NCI-H524 (cell line): ENCODE measurements at places on chromosomes 6 and 20.

GRCh38 chr6:31918069-31918720 is 9.3 kb upstream of the C2 start:
- no peak for DNase-seq

GRCh38 chr20:2151858-2152281 is 50.2 kb downstream of the STK35 start:
- DNase-seq: peak; percentile 11

GRCh38 chr6:130744576-130745366 is 82.4 kb upstream of the SMLR1 start:
- DNase-seq: no peak

DNA sequence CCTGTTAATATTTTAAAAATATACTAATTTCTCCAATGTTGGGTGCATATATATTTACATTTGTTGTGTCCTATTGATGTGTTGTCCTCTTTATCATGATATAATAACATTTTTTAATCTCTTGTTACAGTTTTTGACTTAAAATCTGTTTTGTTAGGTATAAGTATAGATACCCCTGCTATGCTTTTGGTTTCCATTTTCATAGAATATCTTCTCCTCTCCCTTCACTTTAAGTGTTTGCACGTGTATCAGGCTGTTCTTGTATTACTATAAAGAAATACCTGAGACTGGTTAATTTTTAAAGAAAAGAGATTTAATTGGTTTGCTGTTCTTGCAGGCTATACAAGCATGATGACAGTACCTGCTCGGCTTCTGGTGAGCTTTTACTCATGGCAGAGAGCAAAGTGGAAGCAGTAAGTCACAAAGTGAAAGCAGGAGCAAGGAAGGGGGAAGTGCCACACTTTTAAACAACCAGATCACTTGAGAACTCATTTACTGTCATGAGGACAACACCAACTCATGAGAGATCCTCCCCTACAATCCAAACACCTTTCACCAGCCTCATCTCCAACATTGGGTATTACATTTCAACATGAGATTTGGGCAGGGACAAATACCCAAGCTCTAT is 340.5 kb upstream of the SYNCRIP start:
- DNase-seq: no peak

DNA sequence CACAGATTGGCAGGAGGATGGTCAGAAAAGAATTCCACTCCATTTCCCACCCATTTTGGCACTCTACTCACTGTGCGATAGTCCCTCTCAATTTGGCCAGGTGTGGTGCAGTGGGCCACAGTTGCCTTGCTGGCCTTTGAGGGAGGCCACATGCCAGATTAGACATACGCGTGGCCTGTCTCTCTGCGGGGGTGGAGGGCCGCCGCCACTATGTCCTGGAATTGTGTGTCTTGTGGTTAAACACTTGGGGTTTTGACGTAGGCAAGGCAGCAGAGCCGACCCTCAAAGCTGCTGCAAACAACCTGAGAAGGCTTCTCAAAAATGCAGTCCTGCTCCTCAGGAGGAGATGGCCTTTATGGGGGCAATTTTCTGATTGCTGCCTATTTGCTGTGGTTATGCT is 4.9 kb upstream of the DAAM2 start:
- DNase-seq: no peak

GRCh38 chr20:18288749-18289267 is 481 bp downstream of the ZNF133 start:
- peak; percentile 34 for DNase-seq

DNA sequence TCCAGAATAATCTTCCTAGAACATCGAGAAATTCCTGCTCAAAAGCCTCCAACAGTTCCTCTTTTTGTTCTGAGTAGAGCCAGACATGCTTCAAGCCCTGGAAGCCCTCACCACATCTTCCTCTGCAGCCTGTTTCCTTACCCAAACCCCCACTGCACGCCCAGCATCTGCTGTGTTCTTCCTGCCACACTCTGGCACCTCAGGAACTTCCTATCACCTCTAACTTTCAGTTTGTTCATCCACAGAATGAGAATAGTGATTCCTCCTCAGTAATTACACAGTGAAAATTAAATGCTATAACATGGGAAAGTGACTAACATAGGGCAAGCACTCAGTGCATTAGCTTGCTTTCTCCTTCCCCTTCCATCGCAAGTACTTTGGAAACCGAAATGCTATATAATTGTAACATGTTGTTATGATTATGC is 26.3 kb downstream of the C6orf89 start:
- no peak for DNase-seq

GRCh38 chr6:36493319-36493718 is 50.5 kb downstream of the KCTD20 start:
- no peak for DNase-seq

DNA sequence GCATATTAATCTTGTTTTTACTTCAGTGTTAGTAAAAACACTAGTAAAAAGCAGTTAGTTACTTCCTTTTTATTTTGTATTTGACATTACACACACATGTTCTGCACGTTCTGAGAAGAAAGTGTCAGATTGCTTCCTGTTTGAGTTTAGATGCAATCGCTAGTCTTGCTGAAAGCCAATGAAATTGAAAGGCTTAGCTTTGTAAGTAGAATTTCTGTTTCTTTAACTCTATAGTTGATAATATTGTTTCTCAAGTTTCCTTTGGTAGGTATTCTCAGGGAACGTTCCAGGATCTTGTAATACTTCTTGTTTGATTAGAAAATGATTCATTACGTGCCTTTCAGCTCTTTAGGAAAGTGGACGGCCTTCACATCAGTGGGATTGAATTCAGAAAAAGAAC is 55.0 kb downstream of the CDKAL1 start:
- DNase-seq: no peak

DNA sequence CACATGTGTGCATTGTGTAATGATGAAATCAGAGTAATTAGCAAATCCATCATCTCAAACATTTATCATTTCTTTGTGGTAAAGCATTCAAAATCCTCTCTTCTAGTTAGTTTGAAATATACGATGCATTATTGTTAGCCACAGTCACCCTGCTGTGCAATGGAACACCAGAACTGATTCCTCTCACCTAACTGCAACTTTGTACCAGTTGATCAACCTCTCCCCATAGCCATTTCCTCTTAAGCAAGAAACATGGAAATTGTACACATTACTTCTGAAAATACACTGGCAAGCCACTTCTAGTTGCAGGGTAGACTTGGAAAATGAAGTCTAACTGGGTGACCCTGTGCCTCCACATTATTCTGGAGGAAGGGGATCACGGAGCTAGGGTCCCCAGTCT is 58.1 kb upstream of the ESR1 start:
- no peak for DNase-seq

- no peak for DNase-seq
Measured at GRCh38 chr20:37366743-37367142, 20.8 kb downstream of the SRC start.

GRCh38 chr20:61514018-61514365 is 261.9 kb downstream of the CDH4 start:
- DNase-seq: no peak

DNA sequence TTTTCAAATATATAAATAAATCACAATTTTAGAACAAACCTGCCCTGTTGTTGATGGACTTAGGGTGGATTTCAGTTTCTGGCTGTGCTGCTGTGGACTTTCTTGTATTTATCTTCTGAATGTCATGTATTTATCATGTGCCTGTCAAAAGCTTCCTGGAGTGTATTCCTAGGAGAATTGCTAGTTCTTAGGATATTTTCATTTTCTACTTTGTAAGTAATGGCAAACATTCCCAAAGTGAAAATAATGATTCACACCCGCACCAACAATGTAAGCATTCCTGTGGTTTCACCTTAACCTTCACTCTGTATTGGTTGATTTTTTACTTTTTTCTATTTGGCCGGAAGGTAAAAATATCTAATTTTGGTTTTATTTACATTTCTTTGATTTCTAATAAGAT is 387.8 kb downstream of the SMOC2 start:
- no peak for DNase-seq

- no peak for DNase-seq
Measured at GRCh38 chr20:750801-751200, 17.5 kb downstream of the SLC52A3 start.

- DNase-seq: no peak
Measured at GRCh38 chr6:106470316-106470715, 109.8 kb downstream of the CRYBG1 start.

- no peak for DNase-seq
Measured at GRCh38 chr6:80728830-80729229, 622.4 kb downstream of the BCKDHB start.

DNA sequence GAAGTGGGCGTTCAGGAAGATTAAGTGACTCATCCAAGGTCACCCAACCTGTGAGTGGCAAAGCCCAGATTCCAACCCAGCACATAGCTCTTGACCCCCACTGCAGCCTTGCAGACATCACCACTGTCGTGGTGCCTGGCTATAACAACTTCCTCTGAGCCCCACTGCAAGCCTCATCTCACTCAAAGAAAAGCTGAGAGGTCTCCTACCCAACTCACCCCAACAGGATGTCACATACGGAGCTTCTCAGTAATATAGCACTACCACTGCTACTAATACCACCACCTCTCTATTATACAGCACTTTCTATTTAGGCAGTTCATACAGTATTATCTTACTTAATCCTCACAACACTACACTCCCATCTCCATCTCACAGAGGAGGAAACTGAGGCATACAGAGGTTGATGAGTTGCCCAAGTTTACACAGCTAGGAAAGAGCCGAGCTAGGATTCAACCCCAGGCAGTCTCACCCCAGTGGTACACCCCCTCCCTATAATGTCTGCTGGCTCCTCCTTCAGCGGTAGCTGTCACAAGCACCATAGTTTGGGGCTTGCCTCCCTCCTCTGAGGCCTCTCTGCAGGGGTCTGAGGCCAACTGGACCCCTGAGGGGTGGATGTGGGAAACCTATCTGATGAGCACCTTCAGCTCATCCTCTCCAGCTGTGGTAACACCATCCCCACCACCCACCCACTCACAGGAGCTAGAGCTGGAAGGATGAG is 19.5 kb downstream of the TFEB start:
- no peak for DNase-seq

DNA sequence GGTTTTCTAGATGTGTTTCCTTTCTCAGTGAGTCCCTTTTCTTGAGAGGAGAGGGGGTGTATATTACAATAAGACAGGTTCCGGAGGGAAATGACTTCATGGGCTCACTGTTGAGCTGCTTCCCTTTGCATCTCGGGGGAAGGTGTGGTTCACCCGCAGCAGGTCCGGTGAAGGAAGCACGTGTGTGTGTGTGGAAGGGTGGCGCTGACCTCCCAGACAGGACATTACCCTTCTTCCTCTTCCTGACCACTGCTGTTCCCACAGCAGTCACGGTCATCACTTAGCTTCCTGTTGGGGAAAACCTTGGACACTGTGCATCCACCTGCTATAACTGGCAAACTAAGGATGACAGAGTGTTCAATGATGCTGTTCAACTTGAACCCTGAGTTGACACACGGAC is 83.6 kb downstream of the PLEKHG1 start:
- DNase-seq: no peak

GRCh38 chr6:30481211-30481964 is 7.9 kb upstream of the HLA-E start:
- DNase-seq: peak; percentile 42

- no peak for DNase-seq
Measured at GRCh38 chr6:38404900-38405556, 234.7 kb downstream of the BTBD9 start.

- peak; percentile 68 for DNase-seq
Measured at GRCh38 chr20:52748285-52748932, 223.7 kb upstream of the TSHZ2 start.

DNA sequence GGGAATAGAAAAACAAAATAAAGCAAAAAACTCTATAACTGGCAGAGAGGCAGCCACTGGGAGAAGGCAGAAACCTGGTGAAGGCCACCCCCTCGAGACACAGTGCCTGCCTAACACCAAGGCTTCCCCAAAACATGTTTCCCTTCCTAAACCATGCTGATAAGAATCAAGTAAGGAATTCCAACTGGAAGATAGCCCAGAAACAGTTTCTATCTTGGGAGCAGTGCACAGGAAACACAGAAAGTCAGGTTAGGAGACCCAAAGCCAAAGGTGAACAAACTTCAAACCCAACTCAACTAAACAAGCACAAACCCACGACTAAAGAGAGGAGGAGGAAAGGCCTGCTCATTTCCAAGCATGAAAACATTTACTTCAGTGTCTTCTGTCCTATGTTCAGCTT is 433.7 kb upstream of the RGS17 start:
- DNase-seq: no peak

GRCh38 chr6:25971187-25971821 is 8.7 kb downstream of the TRIM38 start:
- no peak for DNase-seq

- no peak for DNase-seq
Measured at GRCh38 chr6:38686270-38687042, 16.5 kb downstream of the GLO1 start.

DNA sequence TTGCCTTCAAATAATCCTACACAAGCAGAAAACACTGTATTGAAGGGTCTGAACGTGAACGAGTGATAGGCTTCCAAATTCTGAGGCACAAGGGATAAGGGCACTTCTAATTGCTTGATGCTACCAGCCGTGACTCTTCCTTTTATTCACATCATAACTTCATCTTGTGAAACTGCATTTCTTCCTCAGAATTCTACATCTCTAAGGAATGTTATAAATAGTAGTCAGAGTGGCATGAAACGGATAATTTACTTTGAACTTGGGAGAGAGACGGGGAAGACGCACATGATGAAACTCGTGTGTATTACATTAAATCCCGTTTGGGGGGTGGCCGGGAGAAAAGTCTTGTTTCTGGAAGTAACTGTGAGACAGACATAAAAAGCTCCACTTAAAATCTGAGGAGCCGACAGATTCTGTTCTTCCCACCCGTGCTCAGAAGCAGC is 754 bp downstream of the HDDC2 start:
- DNase-seq: peak; percentile 58

DNA sequence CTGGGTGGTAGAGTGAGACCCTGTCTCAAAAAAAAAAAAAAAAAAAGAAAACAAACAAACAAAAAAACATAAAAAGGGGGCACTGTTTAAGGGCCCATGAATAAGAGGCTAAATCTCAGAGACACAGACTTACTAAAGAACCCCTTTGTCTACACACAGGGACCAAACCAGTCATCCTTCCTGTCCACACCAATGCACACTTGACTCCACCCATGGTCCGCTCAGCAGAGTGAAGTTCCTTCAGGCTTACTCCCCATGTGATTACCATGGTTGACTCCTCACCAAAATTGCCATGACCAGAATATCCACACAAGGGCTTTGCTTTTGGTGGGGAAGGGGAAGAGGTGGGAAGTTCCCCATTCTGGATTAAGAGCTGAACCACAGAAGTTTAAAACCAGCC is 19.4 kb upstream of the REPS1 start:
- no peak for DNase-seq

DNA sequence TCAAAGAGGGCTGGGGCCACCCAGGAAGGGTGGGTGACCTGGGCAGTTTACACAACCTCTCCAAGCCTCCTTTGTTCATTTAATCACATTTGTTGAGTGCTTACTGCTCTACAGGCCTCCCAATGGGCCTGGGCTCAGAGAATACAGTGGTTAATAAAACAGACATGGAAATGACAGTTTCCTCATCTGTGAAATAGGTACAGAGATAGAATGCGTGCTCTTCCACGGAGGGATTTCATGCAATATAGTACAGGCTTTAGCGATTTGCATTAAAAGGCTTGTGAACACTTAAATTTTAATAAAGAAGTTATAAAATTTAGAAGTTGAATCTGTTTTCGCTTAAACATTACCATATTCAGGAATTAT is 802 bp upstream of the FERMT1 start:
- no peak for DNase-seq
